Upper lobe of left lung (tissue), 6 donors: ENCODE measurements at places on chromosomes 3 and 15. TPM values are rescaled to one million over a fixed set of nuclear protein-coding genes. Genes with fewer than 3 reads are reported as not detected.

- no peaks in the 10 kb centered on the region for H3K4me1 ChIP-seq
- no peak overlapping the region for H3K27ac ChIP-seq
- H3K27me3 ChIP-seq, result no peaks in the 10 kb centered on the region
- DNase-seq, result no peak
- no peaks in the 10 kb centered on the region for H3K36me3 ChIP-seq
These were observed 42.5 kb upstream of the MME start for GRCh38 chr3:155037508-155038202.

- no peak for DNase-seq
- H3K36me3 ChIP-seq, result no peaks in the 10 kb centered on the region
- no peaks in the 10 kb centered on the region for H3K4me1 ChIP-seq
- H3K27me3 ChIP-seq, result no peaks in the 10 kb centered on the region
- H3K27ac ChIP-seq, result no peak overlapping the region
- no peak overlapping the region for H3K4me3 ChIP-seq
These were observed 1251.1 kb downstream of the ZPLD1 start for GRCh38 chr3:103685939-103686338.

- no peak for DNase-seq
- H3K4me3 ChIP-seq, result no peak overlapping the region
- H3K27ac ChIP-seq, result no peak overlapping the region
- no peaks in the 10 kb centered on the region for H3K36me3 ChIP-seq
- no peaks in the 10 kb centered on the region for H3K27me3 ChIP-seq
These were observed 50.0 kb downstream of the RASGRP1 start for GRCh38 chr15:38514601-38515000.

GRCh38 chr3:136929977-136930670 lies 27.7 kb upstream of the IL20RB start:
- peaks cover 54% of the 10 kb centered on the region for H3K4me1 ChIP-seq
- H3K27me3 ChIP-seq, result no peaks in the 10 kb centered on the region
- no peaks in the 10 kb centered on the region for H3K36me3 ChIP-seq
- peak overlapping the region; percentile 57 for H3K27ac ChIP-seq
- H3K4me3 ChIP-seq, result peak overlapping the region; percentile 1

DNA sequence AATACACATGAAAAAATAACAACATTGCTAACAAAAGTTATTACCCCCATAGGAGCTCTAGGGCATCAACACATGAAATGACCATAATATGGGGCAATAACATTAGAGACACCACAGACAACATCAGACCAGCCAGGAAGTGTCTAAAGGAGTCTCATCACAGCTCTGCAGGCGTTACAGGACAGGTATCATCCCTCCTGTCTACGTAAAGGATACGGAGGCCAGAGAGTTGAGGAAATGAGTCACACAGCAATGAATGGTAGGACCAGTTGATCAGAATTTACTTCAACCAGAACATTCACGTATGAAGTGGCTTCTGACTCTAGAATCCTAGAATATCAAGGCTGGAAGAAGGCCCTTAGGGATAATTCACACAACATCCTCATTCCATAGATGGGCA lies 1.8 kb downstream of the NME9 start:
- no peak overlapping the region for H3K4me3 ChIP-seq
- no peak overlapping the region for H3K27ac ChIP-seq
- H3K27me3 ChIP-seq, result no peaks in the 10 kb centered on the region
- H3K36me3 ChIP-seq, result no peaks in the 10 kb centered on the region
- DNase-seq, result no peak

DNA sequence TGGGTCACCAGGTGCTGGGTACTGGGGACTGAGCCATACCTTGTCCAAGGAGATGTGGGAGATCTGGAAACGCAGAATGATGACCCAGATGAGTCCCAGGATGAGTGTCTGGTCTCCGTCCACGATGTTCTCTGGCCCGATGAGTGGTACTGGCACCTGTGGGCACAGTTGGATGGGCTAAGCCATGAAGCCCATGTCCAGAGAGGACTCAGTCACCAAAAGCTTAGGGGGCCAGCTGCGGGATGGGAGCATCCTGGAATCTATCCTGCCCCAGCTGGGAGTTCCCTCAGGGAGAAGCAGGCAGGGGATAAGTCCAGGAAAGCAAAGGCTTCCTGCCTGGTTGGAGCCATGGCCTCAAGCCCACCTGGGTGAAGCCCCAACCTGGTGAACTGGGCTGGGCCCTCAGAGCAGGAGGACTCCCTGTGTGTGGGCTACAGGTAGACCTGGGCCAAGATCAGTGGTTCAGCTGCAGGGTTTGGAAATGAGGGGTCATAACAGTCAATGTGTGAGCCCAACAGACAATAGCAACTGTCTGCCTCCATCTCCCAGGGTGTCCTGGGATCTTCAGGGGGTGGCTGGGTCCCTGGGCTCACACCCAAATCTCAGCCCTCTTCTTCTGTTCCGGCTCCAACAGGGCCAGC lies 3.7 kb downstream of the SPTBN5 start:
- H3K4me3 ChIP-seq, result no peak overlapping the region
- peaks cover 24% of the 10 kb centered on the region for H3K4me1 ChIP-seq
- no peak for DNase-seq
- no peaks in the 10 kb centered on the region for H3K27me3 ChIP-seq
- H3K27ac ChIP-seq, result no peak overlapping the region

- H3K27me3 ChIP-seq, result no peaks in the 10 kb centered on the region
- H3K4me3 ChIP-seq, result no peak overlapping the region
- H3K27ac ChIP-seq, result no peak overlapping the region
- peaks cover 28% of the 10 kb centered on the region for H3K36me3 ChIP-seq
These were observed 87.7 kb downstream of the ETFA start for GRCh38 chr15:76223521-76223920.

DNA sequence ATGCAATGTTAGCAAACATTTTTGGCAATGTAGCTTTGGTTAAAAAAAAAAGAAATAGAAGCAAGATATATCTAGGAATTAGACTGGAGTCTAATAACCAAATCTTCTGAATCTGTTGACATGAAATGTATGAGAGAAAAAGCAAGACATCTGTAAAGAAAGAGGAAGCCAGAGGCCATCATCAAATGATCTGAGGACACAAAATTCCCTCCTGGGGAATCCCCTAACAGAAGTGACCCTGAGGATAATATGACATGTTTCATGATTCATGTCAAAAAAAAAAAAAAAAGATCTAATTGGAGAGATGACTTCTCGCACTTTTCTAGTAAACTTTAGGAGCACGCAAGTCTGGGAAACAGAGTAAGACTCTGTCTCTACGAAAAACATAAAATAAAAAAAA lies 70.9 kb downstream of the IMPG2 start:
- H3K27me3 ChIP-seq, result no peaks in the 10 kb centered on the region
- no peak overlapping the region for H3K27ac ChIP-seq
- no peak overlapping the region for H3K4me3 ChIP-seq
- no peak for DNase-seq
- no peaks in the 10 kb centered on the region for H3K4me1 ChIP-seq

DNA sequence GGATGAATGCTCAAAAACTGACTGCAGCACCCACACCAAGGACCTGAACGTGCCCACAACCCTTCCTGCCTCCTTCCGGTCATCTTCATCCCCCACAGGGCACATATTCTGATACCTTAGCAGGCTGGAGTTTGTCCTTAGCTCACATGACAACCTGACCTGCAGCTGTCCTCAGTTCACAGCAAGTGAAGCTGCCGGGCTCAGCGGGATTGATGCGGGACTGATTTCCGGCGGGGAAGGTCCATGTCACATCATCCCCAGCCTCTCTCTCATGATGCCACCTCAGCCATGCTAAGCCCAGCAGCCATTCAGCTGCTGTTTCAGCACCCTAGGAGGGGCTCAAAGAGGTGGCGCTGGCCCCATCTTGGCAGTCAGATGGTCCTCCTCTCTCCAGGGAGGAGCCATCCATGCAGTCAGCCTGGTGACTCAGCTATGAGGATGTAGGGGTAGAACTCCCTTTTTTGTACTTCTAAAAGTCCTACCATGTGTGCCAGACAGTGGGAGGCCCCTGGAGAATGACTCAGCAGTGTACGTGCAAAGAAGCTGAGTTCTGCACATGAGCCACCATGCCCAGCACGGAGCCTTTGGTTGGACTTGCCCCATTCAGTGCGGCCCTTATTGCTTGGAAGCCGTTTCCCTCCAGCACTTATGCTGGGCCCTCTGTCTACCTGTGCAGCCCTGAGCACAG lies 9.5 kb downstream of the CA12 start:
- H3K4me1 ChIP-seq, result peaks cover 17% of the 10 kb centered on the region
- H3K4me3 ChIP-seq, result no peak overlapping the region
- H3K27ac ChIP-seq, result no peak overlapping the region
- H3K27me3 ChIP-seq, result no peaks in the 10 kb centered on the region

DNA sequence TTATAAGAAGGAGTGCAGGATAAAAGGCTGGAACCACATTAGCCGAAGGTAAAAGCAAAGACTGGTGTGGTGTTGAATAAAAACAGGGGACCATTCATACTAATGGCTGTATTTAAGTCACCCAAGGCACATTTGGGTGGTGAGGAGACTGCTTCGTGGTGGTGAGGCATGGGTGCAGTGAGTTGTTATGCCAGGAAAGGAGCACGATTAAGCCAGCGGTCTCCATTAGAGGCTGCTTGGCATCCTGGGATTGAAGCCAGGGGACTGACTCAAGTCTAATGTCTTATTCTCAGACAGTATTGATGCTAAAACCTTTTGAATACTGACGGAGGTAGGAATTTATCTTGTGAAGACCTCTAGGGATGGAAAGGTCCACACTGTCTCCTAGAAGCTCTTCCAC lies 21.9 kb downstream of the FEM1B start:
- H3K4me3 ChIP-seq, result no peak overlapping the region
- DNase-seq, result no peak
- H3K4me1 ChIP-seq, result peaks cover 27% of the 10 kb centered on the region
- no peaks in the 10 kb centered on the region for H3K36me3 ChIP-seq
- H3K27me3 ChIP-seq, result no peaks in the 10 kb centered on the region
- peak overlapping the region; percentile 0 for H3K27ac ChIP-seq

DNA sequence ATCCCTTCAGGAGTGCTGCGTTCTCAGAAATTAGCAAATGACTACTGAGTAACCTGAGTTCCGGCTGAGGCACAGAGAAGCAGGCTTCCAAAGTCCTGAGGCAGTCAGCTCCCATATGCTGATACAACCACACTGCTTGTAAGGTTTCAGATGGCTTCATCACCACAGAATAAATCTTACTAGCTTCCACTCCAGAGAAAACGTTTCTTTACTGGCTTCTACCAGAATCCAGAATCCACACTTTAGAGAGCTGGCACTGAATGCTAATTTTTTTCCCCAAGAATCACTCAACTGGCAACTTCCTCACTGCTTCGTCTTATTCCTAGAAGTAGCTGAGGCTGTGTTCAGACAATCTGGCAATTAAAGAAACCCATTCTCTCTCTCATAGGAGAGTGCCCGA lies 21.4 kb downstream of the TAMM41 start:
- H3K4me3 ChIP-seq, result no peak overlapping the region
- H3K4me1 ChIP-seq, result no peaks in the 10 kb centered on the region
- peaks cover 78% of the 10 kb centered on the region for H3K36me3 ChIP-seq
- H3K27ac ChIP-seq, result no peak overlapping the region
- no peak for DNase-seq
- H3K27me3 ChIP-seq, result no peaks in the 10 kb centered on the region

DNA sequence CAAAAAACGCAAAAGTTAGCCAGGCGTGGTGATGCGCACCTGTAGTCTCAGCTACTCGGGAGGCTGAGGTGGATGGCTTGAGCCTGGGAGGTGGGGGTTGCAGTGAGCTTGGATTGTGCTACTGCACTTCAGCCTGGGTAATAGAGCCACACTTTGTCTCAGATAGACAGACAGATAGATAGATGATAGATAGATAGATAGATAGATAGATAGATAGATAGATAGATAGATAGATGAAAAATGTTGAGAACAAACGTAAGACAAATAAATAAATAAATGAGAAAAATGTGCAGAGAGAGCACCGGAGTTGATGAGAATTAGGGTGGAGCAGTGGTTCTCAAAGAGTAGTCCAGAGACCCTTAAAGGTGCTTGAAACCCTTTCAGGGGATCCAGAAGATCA lies 58.4 kb upstream of the ARL8B start:
- no peaks in the 10 kb centered on the region for H3K36me3 ChIP-seq
- H3K4me1 ChIP-seq, result no peaks in the 10 kb centered on the region
- H3K27me3 ChIP-seq, result no peaks in the 10 kb centered on the region

- H3K27ac ChIP-seq, result no peak overlapping the region
- H3K36me3 ChIP-seq, result no peaks in the 10 kb centered on the region
These were observed 15.3 kb downstream of the NPTN start for GRCh38 chr15:73617913-73618312.

DNA sequence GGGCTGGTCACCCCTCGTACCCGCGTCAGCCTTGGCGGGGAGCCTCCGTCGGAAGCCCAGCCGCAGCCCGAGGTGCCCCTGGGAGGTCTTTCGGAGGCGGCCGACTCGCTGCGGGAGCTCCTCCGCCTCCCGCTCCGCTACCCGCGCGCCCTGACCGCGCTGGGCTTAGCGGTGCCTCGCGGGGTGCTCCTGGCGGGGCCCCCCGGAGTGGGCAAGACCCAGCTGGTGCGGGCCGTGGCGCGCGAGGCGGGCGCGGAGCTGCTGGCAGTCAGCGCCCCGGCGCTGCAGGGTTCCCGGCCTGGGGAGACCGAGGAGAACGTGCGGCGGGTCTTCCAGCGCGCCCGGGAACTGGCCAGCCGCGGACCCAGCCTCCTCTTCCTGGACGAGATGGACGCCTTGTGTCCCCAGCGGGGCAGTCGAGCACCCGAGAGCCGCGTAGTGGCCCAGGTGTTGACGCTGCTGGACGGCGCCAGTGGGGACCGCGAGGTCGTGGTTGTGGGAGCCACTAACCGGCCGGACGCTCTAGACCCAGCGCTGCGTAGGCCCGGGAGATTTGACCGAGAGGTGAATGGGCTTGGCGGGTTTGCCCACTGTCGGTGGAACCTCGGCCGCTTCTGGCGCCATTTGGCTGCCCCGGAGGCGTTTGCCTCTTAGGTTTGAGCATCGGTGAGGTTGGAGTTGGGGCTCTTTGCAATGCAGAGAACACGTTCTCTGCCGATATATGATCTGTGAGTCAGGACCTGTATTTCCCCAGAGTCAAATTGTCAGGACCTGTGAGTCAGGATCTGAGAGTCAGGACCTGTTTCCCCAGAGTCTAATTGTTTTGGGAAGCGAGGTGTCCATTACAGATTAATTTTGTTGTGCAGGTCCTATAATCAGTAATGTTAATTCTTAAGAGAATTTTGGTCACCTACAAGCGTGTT lies 24.9 kb upstream of the GATM start:
- H3K4me1 ChIP-seq, result peaks cover 31% of the 10 kb centered on the region
- no peaks in the 10 kb centered on the region for H3K27me3 ChIP-seq
- H3K27ac ChIP-seq, result peak overlapping the region; percentile 91
- H3K36me3 ChIP-seq, result peaks cover 23% of the 10 kb centered on the region
- peak; percentile 47 for DNase-seq

Gene RAB27A
- total RNA-seq, result 97.8 TPM

Gene EFHB
- total RNA-seq, result 15.7 TPM

Gene NANOGP8
- total RNA-seq, result 1.4 TPM

Gene PLA2G4E
- total RNA-seq, result 0.13 TPM

Gene KIF15
- total RNA-seq, result 0.69 TPM

Gene KCNMB3
- 2.3 TPM for total RNA-seq

Gene LPCAT4
- total RNA-seq, result 23.1 TPM

Gene AGBL1
- 3.1 TPM for total RNA-seq
